ENCODE measurements at places on chromosomes 3 and 15.

- DNase-seq, result no peak
Measured at GRCh38 chr15:84793431-84794161, 23.6 kb upstream of the ALPK3 start.

DNA sequence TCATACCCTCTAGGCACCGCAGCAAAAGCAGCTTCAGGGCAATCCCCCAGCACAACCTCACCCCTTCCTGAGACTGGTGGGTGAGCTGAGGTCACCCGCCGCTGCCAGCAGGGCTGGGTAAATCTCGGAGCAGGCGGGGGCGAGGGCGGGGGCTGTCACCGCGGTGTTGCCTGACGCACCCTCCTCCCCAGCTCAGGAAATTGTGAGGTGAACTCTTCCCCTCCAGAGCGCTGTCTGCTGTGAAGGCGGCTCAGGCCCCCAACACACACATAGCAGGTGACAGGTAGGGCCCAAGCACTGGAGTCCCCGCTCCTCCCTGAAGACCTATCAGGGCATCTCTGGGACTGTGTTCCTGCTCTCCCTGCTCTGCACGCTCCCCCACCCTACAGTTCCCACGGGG is 30.2 kb upstream of the FURIN start:
- no peak for DNase-seq

GRCh38 chr3:167913219-167913835 is 177.8 kb downstream of the SERPINI1 start:
- no peak for DNase-seq

GRCh38 chr15:59244337-59244736 is 37.7 kb downstream of the LDHAL6B start:
- no peak for DNase-seq

GRCh38 chr3:185732782-185733181 is 92.1 kb downstream of the IGF2BP2 start:
- no peak for DNase-seq
